Suprapubic skin (tissue), 4 donors: ENCODE measurements at places on chromosomes 13 and 19. TPM values are rescaled to one million over a fixed set of nuclear protein-coding genes. Genes with fewer than 3 reads are reported as not detected.

Gene KCNJ14
- total RNA-seq = 4.7 TPM

Gene TBXA2R
- total RNA-seq = 0.44 TPM

Gene PHF11
- 26.1 TPM for total RNA-seq

Gene AP2A1
- 91.3 TPM for total RNA-seq

Gene HDGFL2
- 23.6 TPM for total RNA-seq

Gene ZNF763
- total RNA-seq = 5.6 TPM
